Left lung (tissue), 14 donors: ENCODE measurements at places on chromosomes 5 and 9. TPM values are rescaled to one million over a fixed set of nuclear protein-coding genes. Genes with fewer than 3 reads are reported as not detected.

DNA sequence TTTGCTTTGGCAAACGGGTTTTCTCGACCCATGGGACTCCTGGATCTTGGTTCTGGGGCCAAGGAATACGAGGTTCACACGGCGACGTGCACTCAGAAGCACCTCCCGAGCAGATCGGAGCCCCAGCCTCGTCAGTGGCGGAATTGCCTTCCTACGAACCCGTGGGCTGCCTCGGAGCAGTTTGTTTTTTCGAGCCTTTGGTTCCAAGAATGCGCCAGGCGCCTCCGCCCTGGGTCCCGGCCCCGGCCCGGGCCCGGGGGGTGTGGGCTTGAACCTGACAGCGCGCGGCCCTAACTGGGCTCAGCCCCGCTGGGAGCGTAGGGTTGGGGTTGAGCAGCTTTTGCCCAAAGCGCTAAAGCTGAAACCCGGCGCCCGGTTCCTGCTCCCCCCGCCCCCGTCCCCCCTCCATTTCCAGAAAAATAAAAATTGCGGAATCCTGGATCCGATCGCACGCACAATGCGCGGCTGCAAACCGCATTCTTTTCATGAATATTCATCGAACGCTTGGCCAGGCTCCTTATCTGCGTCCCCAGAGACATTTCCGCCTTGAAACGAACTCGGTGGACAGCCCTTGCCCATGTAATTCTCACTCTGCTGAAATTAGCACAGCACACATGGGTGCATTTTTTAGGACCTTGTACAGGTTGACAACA is 1.0 kb downstream of the BASP1 start:
- no peaks in the 10 kb centered on the region for H3K27me3 ChIP-seq
- peak overlapping the region; percentile 69 for H3K27ac ChIP-seq
- H3K4me1 ChIP-seq: peaks cover 34% of the 10 kb centered on the region
- no peaks in the 10 kb centered on the region for H3K36me3 ChIP-seq

DNA sequence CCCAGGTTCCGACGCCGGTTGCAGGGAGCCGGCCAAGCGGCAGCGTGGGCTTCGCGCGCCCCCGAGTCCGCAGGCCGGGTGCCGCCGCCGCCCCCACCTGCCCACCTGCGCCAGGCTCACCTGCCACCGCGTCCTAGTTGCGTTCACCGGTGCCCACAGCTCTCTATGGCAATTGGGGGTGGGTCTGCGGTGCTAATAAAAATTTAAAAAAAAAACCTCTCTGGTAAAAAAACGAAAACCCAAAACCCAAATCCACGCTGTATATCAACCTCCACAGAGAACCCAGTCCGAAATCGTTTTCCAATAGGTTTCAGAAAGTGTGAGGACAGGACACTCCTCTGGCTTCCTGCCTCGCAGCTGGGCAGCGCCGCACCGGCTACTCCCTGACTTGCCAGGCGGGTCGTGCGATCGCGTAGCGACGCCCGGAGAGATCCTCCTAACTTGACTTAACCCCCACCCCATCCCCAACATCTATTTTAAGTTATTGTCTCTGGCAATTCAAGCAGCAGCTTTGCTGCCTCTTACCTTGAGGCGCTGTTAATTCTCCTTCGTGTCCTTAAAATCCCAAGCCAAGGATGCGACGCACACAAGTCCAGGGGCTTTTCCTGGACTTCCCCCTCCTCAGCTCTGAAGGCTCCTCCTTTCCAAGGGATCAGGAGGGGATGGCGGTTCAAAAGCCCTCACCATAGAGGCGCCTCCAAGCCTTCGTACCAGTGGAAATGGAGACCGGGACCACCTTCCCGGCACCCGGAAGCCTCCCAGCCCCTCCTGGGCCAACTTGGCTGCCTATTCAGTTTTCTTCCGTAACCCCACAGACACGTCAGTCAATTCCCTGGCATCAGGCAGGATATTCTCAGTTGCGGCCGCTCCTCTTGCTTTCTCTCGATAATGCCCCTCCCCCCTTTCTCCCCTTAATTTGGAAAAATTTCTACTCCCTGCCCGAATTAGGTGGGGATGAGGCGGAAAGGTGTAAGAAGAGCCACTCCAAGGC is 1639.4 kb upstream of the C9orf72 start:
- H3K36me3 ChIP-seq: no peaks in the 10 kb centered on the region
- H3K27ac ChIP-seq: no peak overlapping the region
- H3K4me3 ChIP-seq: peak overlapping the region; percentile 24
- peaks cover 13% of the 10 kb centered on the region for H3K4me1 ChIP-seq
- H3K27me3 ChIP-seq: peaks cover 80% of the 10 kb centered on the region

GRCh38 chr5:24163091-24163490 is 481.7 kb downstream of the CDH10 start:
- no peak for DNase-seq
- H3K36me3 ChIP-seq: no peaks in the 10 kb centered on the region
- H3K4me1 ChIP-seq: no peaks in the 10 kb centered on the region
- H3K27me3 ChIP-seq: no peaks in the 10 kb centered on the region
- H3K27ac ChIP-seq: no peak overlapping the region

The HTR4 gene
- 0.77 TPM for polyA plus RNA-seq

The ABCA1 gene
- polyA plus RNA-seq: 19.2 TPM

The SCGB3A2 gene
- 2,625 TPM for polyA plus RNA-seq

The CATSPER3 gene
- polyA plus RNA-seq: 1.1 TPM

The NSG2 gene
- polyA plus RNA-seq: 2.4 TPM

The FNIP1 gene
- polyA plus RNA-seq: 21.5 TPM
